Stimulated activated CD8-positive, alpha-beta memory T cell treated with anti-CD3 and anti-CD28 coated beads, Interleukin-15, amount 100 ng/mL, for 1 hour (primary cell): ENCODE measurements at places on chromosomes 16 and 17.
A peak's percentile ranks its signal among the peaks of the same experiment; 100 is the strongest.

DNA sequence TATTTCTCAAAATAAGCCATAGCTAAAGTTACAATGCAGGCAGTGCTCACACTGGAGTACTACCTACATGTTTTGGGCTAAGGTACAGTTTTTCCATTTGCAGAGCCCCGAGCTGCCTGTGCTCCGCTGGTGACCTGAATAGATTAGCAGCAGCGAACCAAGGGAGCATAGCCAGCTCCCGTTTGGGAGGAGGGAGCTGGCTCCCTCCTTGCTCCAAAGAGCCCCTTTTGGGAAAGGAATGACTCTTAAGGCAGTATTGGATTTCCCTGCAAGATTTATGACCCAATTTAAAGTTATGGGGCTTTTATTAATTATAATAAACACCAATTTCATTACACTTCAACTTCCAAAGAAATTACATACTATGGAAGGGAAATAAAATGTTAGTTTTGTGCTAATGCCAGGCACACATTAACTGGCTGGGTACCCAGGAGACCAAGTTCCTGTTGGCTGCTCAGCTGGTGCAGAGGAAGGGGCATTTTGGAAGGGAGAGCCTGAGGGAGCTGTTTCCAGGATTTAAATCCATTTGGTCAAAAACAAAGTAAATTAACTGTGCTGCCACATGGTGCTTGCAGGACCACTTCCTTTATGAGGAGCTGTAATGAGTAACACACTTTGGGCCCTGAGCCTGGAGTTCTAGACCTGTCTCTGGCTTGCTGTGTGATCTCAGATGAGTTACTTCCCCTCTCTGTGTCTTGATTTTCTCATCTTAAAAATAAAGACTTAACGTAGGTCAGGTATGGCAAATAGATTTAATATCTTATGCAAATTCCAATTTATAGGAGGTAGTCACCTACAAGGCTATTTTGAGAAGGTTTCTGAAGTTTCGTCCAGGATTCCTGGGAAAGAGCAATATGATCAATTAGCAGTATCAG lies 362.1 kb upstream of the CCL2 start:
- no peak for DNase-seq

DNA sequence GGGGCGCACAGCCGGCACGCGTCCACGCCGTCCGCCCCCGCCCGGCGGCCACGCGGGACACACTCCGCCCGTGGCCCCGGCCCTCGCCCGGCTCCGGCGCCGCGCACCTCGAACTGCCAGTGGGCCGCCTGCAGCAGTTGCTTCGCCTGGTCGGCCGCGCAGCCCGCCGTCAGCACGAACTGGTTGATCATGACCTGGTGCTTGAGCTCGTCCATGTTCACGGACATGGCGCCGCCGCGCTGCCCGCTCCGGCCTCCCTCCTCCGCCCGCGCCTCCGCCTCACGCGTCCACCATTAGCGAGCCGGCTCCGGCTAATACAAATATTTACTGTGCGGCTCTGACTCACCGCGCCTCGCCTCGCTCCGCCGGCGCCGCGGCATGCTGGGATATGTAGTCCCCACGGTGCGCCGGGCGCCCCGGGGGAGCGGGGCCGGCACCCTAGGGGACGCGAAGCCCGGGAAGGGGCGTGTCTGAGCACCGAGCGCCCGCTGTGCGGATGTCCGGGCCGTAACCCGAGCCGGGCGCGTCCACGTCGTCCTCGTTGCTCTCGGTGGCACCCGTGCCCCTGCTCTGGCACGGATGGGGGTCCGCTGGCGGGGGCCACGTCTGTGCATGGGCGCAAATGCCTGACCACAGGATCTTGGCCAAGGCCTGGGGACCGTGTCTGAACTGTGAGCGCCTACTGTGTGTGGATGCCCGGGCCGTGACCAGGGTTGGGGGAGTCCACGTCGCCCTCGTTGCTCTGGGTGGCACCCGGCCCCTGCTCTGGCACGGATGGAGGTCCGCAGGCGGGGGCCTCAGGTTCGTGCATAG lies at the start of gene UBALD1:
UBALD1 (minus strand) TSS at position 318 of the 813 bp plus-strand sequence; CDS start at position 227, 91 bp downstream.
- peak; percentile 49 for DNase-seq

DNA sequence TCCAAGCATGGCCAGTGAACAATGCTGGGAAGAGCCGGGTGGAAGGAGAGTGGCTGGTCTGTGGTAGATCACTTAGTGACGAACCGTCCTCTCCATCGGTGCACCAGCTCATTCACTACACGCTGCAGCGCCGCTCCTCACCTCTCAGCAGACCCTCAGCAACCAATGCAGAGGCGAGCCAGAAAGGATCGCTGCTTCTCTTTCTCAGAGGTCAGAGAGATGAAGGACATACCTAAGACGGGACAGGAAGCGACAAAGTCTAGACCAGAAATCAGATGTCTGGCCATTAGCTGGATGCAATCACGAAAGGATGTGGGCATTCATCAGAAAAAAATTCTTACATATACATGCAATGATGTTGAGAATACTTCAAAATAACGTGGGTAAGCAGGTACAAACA lies 26.9 kb downstream of the NSMCE1 start:
- no peak for DNase-seq

DNA sequence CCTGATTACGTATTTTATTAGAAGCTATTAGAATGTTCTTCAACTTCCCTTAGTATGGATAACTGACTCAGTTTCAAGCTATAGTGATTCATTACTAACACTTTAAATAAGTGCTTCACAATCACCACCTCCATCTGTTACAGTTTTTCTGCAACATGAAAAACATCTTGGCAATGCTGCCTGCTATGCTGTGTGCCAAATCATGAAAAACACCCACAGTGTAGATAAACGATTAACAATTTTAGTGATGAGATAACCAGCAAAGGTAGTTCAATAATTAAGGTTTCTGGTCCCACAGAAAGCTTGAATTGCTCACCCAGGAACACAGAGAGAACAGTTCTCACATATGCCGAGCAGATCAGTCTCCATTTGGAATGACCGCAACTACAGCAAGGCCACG lies 51.4 kb upstream of the SLC25A19 start:
- DNase-seq = no peak

DNA sequence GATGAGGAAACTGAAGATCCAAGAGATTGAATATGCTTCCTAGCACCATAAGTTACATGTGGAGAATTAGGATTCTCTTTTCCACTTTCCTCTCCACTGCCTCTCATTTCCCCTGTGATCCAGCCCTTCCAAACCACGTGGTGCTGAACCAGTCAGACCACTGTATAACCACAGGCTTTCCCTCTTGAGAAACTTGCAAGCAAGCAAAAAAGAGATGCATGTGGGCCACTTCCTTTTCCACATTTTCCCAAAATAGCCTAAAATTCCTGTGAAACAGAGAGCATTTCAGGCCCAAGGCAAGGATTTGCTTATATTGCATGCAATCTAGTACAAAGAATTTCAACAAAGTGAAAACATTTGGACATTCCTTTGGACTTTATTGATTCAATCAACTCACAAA lies 59.3 kb upstream of the KSR1 start:
- no peak for DNase-seq

DNA sequence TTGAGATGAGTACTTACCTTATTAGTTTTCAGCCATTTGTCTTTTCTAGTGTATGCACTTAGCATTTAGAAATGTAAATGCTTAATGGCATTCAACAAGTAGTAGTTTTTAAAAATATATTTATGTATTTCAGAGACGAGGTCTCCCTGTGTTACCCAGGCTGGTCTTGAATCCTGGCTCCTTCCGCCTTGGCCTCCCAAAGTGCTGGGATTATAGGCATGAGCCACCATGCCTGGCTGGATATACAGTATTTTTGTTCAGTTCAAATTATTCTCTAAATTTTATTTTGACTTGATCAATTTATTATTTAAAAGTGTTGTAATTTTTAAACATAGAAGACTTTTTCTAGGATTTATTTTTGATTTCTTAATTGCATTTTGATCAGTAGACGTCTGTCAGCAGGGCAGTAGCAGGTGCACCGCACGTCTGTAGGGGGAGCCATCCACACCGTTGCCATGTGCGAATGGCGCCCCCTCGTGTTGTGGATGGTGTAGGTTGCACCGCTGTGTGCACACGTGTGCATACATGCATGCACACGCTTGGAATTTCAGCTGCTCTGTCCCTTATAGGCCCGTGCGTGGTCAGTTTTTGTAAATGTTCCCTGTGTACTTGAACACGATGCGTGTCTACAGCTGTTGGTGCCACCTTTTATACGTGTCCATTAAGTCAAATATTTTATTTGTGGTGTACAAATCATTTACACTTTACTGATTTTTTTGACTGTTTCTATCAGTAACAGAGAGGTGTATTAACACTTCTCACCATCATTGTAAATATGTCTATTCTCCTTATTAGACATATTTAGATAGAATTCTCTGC lies 30.6 kb downstream of the RPTOR start:
- DNase-seq = peak; percentile 91

DNA sequence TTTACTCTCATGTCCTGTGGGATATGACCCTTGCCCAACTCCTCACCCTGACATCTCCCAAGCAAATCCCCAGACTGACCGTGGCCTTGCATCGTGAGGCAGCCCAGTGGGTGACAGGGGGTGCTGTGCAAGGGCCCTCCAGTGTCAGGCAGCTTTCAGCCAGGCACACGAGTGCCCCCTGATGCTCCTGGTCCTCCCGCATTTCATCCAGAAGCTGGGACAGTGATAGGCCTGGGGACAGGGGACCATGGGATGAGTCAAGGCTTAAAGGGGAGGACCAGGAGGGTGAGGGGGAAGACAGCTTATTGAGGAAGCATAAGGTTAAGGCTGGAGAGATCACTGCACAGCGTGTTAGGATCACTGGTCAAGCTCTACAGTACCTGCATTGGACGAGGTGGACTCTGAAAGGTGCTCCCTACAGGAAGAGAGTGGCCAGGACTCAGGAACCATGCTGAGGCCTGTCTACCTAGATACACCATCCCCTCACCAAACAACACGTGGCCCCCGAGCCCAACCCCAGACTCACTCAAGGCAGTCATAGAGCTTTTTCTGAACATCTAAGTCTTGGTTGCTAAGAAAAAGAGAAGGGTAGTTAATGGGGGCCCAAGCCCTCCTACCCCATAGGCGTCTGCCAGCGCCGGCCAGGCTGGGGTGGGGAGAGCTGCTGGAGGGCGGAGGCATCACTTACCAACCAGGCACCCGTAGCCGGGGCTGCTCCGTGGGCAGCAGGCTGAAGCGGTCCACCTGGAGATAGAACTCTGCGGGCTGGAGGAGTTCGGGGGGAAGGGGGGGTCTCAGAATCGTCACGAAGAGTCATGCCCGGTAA lies 998 bp downstream of the ACD start:
- DNase-seq = no peak

DNA sequence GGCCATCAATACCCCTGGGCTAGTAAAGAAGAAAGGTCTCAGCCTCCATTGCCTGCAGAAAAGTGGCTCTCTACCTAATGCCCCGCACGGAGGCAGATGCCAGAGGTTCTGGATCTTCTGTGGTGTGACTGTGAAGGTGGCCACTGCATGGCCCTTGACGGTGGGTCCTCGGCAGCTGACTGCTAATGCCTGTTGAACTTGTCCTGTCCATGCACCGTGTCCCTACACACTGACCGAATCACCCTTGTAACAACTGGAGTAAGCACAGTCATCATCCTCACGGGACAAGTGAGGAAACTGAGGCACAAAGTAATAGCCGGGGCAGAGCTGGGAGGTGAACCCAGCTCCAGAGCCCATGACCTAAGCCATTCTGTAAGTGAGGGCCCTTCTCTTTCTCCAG lies 48.8 kb downstream of the MYH11 start:
- no peak for DNase-seq

- DNase-seq = no peak
Observed at GRCh38 chr17:72962106-72962505, 130.4 kb downstream of the SLC39A11 start.

- DNase-seq = no peak
Observed at GRCh38 chr16:60712144-60712543, 1324.1 kb downstream of the CDH8 start.

GRCh38 chr16:9383281-9383680 lies 291.8 kb downstream of the HAPSTR1 start:
- DNase-seq = no peak

GRCh38 chr16:11309895-11310633 lies 28.9 kb upstream of the PRM1 start:
- DNase-seq = no peak

DNA sequence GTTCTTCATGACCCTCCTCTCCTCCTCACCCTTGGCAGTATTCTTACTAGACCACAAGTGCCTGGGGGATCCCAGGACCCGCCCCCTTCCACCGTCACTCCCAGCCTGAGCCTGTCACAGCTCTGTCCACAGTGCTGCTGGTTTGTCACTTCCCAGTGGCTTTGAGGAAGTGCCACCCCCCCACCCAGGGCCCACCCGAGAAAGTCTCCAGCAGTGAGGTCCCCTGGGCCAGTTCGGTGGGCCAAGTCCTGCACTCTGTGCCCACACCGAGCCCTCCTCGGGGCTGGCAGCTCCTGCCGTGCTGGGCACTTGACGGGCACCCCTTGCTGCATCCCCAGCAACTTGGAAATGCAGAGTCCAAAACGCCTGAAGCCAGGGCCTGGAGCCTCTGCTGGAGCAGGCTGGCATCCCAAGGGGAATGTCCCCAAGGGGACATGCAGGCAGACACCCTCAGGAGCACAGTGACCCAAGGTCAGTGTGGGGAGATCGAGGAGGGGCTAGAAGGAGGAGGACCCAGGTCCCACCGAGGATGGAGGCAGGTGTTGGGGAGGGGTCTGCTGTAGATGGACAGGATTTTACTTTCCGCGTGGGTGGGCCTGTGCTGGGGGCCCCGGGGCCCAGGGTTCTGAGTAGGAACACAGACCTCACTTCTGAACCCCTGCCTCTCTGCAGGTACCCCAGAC lies 15.5 kb downstream of the MMP15 start:
- DNase-seq = no peak

- no peak for DNase-seq
Observed at GRCh38 chr17:3693829-3694231, 2.1 kb downstream of the P2RX5 start.

- DNase-seq = no peak
Observed at GRCh38 chr17:37608351-37609169, 658 bp downstream of the SYNRG start.

GRCh38 chr17:6505425-6506142 lies 50.8 kb downstream of the PITPNM3 start:
- no peak for DNase-seq

DNA sequence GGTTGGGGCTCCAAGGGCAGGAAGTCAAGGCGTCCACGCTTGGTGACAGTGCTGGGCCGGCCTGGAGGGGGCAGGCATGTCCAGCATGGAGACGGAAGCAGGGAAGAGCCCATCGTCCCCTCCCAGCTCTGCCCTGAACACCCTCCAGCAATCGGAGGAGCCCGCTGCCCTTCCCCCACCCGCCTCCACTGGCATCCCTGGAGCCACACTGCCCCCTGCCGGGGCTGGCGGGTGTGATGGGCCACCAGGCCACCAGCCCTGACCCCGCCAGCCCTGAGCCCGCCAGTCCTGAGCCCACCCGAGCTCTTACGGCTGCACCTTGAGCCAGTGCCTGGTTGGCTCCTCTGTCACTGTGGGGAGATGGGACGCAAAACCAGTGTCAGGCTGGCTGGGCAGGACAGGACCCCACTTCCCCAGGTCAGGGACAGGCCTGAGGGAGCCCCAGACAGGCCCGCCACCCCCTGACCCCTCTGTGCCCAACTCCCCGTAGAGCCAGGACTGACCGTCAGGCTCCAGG lies 4.1 kb upstream of the CDH15 start:
- peak; percentile 67 for DNase-seq

GRCh38 chr17:42193216-42193968 lies 902 bp downstream of the GHDC start:
- no peak for DNase-seq

- DNase-seq = no peak
Observed at GRCh38 chr17:57106107-57106835, 21.2 kb downstream of the AKAP1 start.

GRCh38 chr16:52035436-52035835 lies 511.5 kb downstream of the TOX3 start:
- DNase-seq = no peak
